ENCODE measurements at places on chromosomes 7 and 10.

DNA sequence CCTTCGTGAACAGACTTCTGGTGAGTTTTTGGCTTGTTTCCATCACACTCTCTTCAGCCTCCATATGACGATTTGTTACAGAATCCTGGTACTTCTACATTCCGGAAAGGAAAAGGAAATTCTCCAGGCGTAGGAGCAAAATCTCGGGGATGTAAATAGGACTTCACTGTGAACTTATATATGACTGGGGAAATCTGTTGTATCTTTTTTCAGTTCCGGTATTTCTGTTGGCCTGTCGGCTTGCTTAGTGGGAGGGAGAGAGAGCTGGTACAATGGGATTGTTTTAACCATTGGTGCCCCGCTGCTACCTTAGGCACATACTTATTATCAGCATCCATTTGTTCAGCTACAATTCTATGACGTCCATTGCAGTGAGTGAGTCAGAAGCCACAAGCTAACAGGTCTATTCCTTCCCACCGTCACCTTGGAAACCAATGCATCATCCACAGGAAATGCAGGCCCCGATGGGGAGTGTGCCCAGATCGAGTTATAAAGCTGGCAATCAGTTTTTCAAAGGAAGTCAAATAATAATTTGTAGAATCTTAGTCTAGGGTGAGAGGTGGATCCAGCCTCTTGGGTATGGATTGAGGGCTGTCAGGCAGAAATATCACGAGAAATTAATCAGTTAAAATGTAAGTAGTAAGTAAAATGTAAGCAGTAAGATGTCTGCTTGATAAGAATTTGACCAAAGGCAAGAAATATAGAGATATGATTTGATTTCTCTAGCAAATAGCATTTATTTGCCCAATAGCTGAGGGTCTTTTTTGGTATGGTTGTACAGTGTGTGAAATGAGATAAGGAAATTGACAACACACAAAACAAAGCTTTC is 92.0 kb upstream of the MKLN1 start:
- DNase-seq: peak; percentile 63

GRCh38 chr7:118511146-118511545 is 286.6 kb downstream of the ANKRD7 start:
- no peak for DNase-seq

DNA sequence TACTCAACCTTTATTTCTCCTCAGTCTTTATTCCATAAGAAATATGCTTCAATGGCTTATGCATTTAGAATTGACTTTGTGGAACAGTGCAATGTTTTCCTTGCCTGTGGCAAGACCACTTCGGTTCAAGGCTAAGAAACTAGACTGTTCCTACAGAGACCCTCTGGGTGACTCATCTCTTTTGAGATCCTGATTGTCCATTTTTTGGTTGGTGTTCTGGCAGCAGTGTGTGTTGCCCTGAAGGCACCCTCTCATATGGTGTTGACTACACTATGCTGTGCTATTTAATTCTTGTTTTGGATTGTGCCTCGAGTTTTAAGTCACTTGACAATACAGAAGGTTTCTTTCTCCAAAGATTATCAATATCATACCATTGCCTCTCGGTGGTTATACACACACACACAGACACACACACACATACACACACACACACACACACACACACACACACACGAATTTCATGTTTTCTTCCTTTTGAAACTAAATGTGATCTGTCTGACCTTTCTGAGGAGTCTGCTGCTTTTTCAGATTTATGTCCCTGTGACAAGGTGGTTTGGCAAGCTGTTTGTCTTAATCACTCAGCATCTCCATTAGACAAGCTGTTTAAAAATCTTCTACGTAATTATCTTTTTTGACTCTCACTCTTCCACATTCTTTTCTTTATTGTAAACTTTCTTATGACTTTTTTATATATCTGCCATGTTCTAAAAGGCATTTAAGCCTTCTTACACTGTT is 187.2 kb downstream of the VTI1A start:
- DNase-seq: no peak

- no peak for DNase-seq
These were observed 1.4 kb downstream of the FAM3C start for GRCh38 chr7:121394709-121395140.

DNA sequence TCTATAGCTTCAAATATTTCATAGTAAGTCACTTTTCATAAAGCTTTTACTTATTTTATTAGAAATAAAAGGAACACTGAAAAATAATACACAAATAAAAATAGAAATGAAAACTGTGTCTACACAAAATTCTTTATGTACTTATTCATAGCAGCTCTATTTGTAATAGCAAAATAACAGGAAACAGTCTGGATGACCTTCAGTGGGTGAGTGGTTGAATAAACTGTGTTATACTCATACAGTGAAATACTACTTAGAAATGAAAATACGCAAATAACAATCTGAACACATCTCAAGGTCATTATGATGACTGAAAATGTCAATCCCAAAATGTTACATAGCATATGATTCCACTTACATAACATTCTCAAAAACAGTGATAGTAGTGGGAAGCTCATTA is 138.7 kb upstream of the PCLO start:
- DNase-seq: no peak

- no peak for DNase-seq
These were observed 10.2 kb upstream of the IL2RA start for GRCh38 chr10:6072215-6072934.

GRCh38 chr7:128783143-128783861 is 7.7 kb upstream of the OPN1SW start:
- DNase-seq: no peak

- no peak for DNase-seq
These were observed 84.3 kb upstream of the MTPN start for GRCh38 chr7:136061433-136061832.

GRCh38 chr10:104122225-104123107 is 495 bp downstream of the SFR1 start:
- no peak for DNase-seq

GRCh38 chr7:123537026-123537642 is 2.7 kb upstream of the IQUB start:
- DNase-seq: no peak

- no peak for DNase-seq
These were observed 22.0 kb upstream of the FZD1 start for GRCh38 chr7:91242097-91242844.

GRCh38 chr7:21718391-21718790 is 175.6 kb downstream of the DNAH11 start:
- DNase-seq: no peak

DNA sequence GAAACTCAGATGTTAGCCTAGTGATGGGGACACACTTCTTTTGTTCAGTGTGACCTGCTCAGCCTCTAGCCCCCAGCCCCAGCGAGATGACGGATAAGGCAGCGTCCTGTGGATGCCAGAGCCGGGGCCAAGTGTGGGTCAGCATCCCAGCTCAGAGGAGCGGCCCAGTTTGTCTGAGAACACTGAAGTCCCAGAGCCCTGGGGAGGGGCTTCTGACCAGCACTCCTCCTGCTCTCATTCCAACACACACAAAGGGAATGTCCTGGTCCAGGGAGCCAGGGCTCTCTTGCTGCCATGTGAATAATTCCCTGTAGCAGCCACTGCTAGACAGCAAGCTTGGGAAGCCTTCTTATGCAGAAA is 4.5 kb upstream of the ATP6V0E2 start:
- no peak for DNase-seq
